HCT116 (cell line): ENCODE measurements at places on chromosomes 1 and 21. TPM values are rescaled to one million over a fixed set of nuclear protein-coding genes. Genes with fewer than 3 reads are reported as not detected.
A peak's percentile ranks its signal among the peaks of the same experiment; 100 is the strongest.

NSUN4 gene
- total RNA-seq = 27.8 TPM

RGSL1 gene
- not detected for total RNA-seq

OR6N1 gene
- total RNA-seq = not detected

MCOLN3 gene
- total RNA-seq = 10.7 TPM

GABRD gene
- 15.6 TPM for total RNA-seq

KCNJ9 gene
- total RNA-seq = 0.05 TPM

HTR1D gene
- 3.5 TPM for total RNA-seq

C2CD4D gene
- total RNA-seq = 0.17 TPM

PDE9A gene
- 31.4 TPM for total RNA-seq

SV2A gene
- total RNA-seq = 0.15 TPM

TPTE gene
- not detected for total RNA-seq

MRPS15 gene
- 98.7 TPM for total RNA-seq

TMEM269 gene
- 0.34 TPM for total RNA-seq

- no peak for DNase-seq
These were observed 8.0 kb upstream of the YBX1 start for GRCh38 chr1:42674214-42674613.

GRCh38 chr1:202659974-202660373 is 50.3 kb downstream of the SYT2 start:
- no peak for DNase-seq

DNA sequence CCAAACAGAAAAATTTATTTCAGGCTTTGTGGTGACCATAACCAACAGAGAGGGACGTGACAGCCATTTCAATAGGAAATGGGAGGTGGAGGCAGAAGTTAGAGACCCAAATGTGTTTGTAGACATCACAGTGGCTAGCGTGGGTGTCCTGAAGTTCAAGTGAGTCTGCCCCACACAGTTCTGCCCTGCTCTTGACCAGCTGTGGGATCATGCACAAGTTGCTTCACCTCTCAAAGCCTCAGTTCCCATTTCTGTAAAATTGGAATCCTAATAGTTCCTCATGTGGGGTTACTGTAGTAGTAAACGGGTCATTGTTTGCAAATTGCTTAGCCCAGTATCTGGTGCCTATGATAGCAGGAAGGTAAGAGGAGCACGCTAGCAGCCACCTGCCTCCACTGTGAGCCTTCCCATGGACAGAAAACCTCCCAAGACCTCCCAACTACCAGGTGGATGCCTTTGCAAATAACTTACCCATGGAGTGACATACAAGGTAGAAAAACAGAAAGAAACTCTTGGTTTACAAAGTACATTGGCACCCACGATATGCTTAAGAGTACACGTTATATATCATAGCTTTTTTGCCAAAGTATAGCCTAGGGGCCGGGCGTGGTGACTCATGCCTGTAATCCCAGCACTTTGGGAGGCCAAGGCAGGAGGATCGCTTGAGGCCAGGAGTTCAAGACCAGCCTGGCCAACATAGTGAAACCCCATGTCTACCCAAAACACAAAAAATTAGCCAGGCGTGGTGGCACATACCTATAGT is 29.1 kb downstream of the FHAD1 start:
- no peak for DNase-seq

DNA sequence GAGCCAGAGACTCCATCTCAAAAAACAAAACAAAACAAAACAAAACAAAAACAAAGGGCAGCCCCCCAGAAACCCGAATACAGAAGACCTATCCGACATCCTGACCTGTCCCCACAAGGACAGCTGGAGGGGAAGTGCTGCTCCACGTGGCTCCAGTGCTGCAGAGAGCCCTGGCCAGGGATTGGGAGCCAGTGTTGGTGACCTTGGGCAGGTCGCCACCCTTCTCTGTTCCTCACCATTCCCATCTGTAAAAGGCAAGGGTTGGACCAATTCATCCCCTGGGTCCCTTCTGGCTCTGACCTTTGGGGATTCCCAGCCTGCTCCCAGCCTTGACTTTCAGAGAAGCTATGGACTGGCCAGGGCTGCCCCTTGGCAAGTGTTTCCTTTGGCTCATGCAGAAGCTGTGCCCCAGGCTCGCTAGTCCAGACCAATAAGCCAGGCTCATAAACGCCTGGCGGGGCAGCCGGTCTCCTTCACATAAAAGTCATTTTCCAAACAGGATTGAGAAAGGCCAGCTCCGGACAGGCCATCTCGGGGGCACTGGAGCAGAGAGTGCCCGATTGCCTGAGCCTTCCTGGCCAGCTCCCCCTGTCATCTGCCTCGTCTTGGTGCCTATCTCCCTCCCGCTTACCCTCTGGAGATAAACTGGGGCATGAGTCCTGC is 20.0 kb upstream of the PADI1 start:
- no peak for DNase-seq

GRCh38 chr1:162861101-162861500 is at the start of gene CCDC190:
Gene CCDC190 (minus strand): TSS chr1:162861175. CDS start chr1:162859646, 1,529 bp downstream.
- DNase-seq = no peak

GRCh38 chr21:26405071-26405470 is 168.0 kb downstream of the CYYR1 start:
- DNase-seq = no peak

DNA sequence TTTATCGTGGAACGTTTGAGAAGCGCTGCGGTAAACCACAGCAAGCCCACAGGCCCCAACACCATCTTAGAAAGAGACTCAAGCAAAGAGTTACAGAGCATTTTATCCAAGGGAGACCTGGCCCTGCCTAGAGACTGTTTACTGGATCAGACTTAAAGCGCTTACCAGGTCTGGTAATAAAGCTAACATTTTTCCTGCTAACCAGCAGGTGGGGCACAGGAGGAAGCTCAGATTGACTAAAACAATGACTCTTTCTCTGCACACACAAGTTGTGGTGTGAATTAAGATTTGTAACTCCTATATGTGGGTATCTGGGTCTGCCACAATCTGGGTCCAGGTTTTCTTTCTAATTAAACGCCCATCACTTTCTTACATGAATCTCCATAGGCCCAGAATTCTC is 136.5 kb upstream of the ETS2 start:
- no peak for DNase-seq

- DNase-seq = peak; percentile 46
These were observed at the start of gene GRHL3 for GRCh38 chr1:24319312-24319863. Gene GRHL3 (plus strand): TSS chr1:24319357. CDS start chr1:24319552, 195 bp downstream.

- no peak for DNase-seq
These were observed 2.9 kb upstream of the SYT2 start for GRCh38 chr1:202713110-202713509.

- peak; percentile 83 for DNase-seq
These were observed 98.0 kb upstream of the BCAR3 start for GRCh38 chr1:93779540-93780165.

- no peak for DNase-seq
These were observed 58.9 kb downstream of the VPS26C start for GRCh38 chr21:37208056-37208721.

- DNase-seq = no peak
These were observed 147.6 kb downstream of the DYRK1A start for GRCh38 chr21:37514038-37514667.

DNA sequence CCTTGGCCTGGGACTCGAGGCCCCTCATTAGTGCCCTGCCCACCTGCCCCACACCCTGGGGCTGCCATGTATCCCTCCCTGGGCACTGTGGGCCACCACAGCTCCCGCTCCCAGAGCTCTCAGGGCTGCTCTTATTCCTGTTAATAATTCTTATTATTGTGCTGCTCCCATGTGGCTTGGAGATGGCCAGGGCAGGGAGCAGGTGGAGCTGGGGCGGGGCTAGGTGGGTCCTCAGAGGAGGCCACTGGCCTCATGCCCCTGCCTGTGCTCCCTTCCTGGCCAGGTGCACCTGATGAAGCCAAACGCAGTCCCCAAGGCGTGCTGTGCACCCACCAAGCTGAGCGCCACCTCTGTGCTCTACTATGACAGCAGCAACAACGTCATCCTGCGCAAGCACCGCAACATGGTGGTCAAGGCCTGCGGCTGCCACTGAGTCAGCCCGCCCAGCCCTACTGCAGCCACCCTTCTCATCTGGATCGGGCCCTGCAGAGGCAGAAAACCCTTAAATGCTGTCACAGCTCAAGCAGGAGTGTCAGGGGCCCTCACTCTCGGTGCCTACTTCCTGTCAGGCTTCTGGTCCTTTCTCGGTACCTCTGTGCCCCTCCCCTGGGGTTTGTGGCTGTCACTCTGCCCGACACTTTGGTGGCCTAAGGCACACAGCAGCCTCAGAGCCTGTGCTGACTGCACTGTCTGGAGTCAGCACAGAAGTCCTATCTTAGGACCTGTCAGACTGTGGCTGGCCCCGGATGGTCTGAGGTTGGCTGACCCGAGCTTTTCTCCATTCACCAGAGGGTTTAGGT is 34.1 kb downstream of the BMP8A start:
- DNase-seq = no peak

DNA sequence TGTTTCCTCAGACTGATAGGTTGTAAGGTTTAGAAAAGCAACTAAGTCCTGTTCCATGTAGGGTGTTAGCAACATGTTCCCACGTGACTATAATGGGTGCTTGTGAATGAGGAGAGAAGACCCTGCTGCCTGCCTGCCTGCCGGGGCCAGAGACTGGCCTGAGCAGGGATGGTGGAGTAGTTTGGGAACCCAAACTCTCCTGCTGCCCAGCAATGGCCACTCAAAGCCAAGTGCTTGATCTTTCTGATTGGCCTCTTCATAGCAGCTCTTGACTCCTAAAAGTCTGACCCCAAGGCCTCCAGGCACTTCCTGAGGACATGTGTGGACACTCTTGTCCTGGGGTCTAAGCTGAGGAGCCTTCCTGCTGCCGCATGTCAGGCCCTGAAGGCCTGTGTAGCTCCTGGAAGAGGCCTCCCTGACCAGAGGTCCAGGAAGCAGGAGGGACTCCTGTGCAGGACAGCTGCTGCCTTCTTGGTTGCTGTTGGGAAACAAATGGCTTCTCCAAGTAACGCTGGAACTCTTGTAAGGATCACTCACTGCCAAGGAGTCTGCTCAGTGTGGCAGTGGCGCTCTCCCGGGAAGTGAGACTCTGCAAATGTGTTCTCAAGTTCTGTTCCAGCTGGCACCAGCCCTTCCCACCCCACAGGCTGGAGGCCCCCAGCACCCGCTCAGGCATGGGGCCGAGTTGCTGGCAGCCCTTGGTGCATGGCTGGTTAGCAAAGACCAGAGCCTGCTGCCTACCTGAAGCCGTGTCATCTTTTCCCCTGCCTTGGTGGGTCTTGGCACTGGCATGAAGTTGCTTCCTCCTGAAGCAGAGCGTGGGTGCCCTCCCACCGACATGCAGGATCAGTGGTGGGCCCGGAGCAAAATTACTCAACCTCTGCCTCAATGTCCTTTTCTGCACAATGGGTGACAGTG is 35.5 kb downstream of the MAN1C1 start:
- no peak for DNase-seq

GRCh38 chr1:113745425-113745824 is 13.9 kb downstream of the PHTF1 start:
- no peak for DNase-seq

GRCh38 chr1:7558041-7558461 is 213.0 kb upstream of the VAMP3 start:
- no peak for DNase-seq

- DNase-seq = no peak
These were observed 119.4 kb upstream of the F3 start for GRCh38 chr1:94660994-94661393.

- DNase-seq = no peak
These were observed 40.1 kb downstream of the CACNA1S start for GRCh38 chr1:201072149-201072548.

GRCh38 chr1:20896826-20897225 is 109.7 kb upstream of the HP1BP3 start:
- DNase-seq = no peak

DNA sequence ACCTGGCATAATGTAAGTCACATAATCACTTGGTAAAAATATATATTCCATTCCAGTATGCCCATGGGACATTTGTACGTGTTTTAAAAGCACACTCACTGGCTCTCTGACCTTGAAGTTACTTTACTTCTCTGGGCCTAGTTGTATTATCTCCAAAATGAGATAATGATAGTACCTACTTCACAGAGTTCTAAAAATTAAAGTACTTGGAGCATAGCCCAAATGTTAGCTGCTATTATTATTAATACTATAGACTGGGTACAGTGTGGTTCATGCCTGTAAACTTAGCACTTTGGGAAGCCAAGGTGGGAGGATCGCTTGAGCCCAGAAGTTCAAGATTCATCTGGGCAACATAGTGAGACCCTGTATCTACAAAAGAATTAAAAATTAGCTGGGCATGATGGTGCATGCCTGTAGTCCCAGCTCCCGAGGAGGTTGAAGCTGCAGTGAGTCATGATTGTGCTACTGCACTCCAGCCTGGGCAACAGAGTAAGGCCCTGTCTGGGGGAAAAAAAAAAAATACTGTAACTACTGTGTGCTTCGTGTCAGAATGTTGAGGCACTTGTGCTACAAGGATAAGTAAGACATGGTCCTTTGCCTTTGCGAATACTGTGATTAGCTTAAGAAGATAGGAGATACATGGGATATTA is 45.7 kb downstream of the TDRD5 start:
- DNase-seq = no peak

DNA sequence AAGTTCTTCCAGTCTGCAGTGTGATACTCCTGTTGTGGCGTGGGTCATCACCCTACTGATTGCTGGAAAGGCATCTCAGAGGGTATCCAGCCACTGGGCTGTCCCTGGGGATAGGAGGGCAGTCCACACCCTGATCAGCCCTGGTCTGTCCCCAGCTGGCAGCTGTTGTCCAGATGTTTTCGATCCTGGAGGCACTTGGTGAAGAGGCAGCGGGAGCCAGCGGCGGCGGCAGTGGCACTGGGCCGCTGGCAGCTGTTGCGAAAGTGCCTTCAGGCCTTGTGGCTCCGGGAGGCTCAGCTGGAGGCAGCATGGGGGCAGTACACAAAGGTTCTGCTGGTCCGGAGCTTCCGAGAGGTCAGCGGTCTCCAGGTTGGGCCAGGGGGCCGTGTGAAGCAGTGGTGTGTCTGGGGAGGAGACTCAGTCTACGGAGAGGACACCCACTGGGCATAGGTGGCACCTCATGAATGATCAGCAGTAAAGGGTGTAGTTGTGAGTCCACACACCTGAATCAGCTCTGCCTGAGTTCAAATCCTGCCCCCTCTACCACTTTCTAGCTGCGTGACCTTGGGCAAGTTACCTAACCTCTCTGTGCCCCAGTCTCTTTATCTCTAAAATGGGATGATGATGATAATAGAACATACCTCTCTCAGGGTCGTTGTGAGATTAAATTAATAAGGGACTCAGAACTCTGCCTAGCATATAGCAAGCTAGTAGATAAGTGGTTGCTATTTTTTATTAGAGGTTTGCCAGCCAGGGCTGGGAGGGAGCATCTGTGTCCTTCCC is 6.1 kb downstream of the C1orf167 start:
- DNase-seq = no peak

GRCh38 chr1:171985639-171986038 is 144.3 kb downstream of the DNM3 start:
- DNase-seq = peak; percentile 6
